ENCODE measurements at places on chromosomes 6 and 20. TPM values are rescaled to one million over a fixed set of nuclear protein-coding genes. Genes with fewer than 3 reads are reported as not detected.

Gene RAMACL
- 0.44 TPM for total RNA-seq

Gene OXT
- total RNA-seq, result not detected

Gene ZC2HC1B
- 0.34 TPM for total RNA-seq

GRCh38 chr6:108927927-108928326 is 79.7 kb downstream of the ARMC2 start:
- DNase-seq, result no peak

GRCh38 chr20:37869334-37869861 is 33.5 kb upstream of the VSTM2L start:
- DNase-seq, result no peak

GRCh38 chr6:69937402-69938136 is 71.2 kb downstream of the COL19A1 start:
- DNase-seq, result no peak

DNA sequence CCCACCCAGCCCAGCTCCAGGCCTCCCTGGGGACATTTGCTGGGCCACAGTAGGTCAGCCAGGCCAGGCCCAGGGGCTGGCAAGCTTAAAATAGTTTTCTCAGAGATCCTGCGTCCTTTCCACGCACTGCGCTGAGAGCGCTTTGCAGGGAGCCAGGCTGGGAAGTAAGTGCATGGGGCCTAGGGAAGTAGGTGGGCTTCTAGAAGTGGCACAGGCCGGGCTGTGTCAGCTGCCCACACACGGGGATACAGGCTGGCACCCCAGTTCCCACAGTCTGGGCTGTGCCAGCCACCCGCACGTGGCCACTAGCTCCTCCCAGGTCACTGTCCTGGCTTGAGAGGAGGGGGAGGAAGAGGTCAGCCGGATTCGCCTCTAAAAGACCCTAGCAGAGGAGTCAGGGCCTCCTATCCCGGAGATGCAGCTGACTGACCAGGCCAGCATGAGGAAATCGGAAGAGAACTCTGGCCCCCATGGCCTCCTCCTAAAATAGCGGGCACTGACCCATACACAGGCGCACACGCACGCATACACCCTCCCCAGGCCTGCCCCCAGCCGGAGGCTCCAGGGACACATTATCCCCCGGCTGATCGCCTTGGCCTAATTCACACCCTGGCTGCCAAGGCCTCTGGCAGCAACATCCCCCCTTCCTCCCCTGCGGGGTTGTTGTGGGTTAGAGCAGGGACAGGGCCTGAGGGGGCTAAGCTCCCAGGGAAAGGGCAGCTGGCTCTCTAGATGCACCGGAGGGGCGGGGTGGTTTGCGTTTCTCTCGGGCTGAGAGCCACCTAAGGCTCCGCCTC is 5.4 kb downstream of the SLCO4A1 start:
- DNase-seq, result no peak

- no peak for DNase-seq
Measured at GRCh38 chr6:156449569-156449968, 327.6 kb upstream of the ARID1B start.

DNA sequence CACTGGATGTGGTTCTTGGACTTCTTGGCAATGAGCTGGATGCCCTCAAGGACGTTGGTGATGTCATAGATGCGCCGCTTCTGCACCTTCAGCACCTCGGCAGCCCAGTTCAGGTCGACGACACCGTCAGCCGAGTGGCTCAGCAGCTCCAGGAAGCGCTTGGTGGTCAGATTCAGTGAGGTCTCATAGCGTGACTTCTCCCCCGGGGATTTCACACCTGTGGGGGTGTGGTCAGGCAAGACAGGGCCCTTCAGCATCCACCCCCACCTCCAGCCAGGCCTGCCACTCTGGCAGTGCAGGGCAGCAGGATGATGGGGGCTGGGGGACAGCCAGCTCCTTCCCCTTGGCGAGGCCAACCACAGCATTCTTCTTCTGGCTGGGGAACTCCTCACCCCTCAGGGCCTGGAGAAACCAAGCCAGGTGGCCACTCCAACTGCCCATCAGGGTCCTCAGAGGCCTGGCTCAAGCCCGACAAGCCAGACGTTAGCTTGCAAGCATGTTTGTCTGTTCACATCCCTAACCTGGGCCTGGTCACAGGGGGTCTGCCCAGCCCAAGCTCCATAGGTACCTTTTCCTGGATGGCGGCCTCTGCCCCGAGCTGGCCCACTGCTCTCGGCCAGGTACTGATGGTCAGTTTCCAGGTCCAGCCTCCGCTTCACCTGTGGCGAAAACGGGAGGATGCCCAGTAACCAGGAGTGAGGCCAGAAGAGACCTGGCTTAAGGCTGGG is 5.7 kb upstream of the NECAB3 start:
- DNase-seq, result peak; percentile 32

DNA sequence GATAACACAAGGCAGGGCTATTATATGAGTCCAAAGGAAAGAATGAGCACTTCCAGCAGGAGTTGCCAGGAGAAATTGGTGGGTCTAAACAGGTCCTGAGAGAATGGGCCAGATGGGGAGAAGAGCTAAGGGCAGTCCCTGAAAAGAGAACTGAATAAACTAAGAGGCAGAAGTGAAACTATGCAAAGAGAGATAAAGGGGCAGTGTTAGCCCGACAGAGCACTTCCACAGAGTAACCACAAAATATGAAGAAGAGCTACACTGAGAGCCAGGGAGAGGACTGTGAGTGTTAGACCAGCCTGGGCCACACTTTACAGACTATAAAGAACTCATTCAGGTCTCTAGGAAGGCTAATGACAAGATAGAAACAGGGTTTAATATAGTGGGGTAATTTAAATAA is 43.8 kb downstream of the RALGAPA2 start:
- DNase-seq, result no peak

DNA sequence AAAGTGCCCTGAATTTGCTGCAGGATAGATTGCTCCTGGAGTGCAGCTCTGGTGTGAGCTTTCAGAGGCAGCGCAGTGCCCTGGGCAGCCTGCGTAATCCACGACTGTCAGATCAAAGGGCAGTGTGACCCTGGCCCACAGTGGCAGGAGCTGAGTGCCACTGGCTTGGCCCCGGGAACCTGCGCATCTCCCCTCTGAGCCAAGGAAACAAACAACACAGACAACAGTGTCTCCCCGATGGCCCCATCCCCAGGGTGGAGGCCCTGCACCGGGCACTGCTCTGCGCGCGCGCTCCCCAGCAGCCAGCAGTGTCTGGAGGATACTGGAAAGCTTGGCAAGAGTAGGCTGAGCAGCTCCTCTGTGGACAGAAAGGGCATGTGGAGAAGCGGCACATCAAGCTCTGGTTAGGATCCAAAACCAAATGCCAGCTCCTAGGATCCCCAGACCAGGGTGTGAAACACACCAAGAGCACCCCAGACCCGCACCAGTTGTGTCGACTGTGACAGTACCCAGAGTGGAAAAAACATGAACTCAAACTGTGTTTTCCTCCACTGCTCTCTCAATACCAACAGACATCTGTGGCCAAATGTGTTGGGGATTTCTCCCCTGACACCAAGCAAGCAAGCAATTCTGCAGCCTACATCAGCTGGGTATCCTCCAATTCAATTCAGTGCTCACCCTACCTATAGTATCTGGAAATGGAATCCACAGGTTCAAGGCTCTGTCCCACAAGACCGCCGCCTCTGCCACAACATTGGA is 26.7 kb downstream of the RBCK1 start:
- DNase-seq, result no peak

GRCh38 chr6:28810659-28811053 is 113.1 kb downstream of the TRIM27 start:
- no peak for DNase-seq

- DNase-seq, result no peak
Measured at GRCh38 chr6:1422290-1422689, 32.9 kb downstream of the FOXF2 start.

GRCh38 chr6:118387921-118388701 is 160.0 kb upstream of the PLN start:
- no peak for DNase-seq

DNA sequence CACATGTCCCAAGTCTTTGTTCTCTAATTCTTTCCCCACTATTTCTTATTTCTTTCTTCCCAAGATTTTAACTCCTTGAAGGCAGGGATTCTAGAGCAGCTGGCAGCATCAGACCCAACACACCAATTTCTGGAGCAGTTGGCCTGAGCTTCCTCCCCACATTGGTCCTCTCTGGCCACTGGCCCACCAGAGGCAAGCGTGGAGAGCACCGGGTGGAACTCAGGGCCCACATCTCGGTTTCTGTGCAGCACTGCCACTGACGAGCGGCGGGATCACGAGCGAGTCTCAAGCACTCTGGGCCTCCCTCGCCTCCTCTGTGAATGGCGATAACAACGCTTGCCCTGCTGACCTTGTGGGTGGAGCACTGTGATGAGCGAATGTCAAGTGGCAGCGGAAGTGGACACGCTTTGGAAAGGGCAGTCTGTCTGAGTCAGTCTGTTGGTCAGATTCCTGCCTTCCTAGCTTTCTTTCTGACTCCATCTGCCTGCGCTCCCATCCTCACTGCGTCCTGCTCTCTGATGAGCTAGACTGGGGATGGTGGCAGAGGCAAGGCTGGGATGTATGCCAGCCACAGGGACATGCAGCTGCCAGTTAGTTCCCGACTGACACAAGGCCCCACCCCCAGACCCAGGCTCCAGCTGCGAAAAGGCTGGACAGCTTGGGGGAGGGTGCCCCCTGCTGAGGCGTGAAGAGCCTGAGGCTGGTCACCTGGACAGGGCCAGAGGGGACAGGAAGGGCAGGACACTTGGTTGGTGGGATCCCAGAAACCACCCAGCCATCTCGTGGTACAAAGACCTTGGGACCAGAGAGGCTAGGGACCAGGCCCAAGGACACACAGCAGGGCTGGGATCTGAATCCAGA is 4.5 kb upstream of the SPDEF start:
- no peak for DNase-seq

GRCh38 chr6:124560873-124561567 is 401.2 kb upstream of the RNF217 start:
- no peak for DNase-seq
